Vagina (tissue), 2 donors: ENCODE measurements at places on chromosomes 3 and 15.

- H3K27me3 ChIP-seq, result no peaks in the 10 kb centered on the region
- no peak overlapping the region for H3K27ac ChIP-seq
- no peaks in the 10 kb centered on the region for H3K4me1 ChIP-seq
- H3K4me3 ChIP-seq, result no peak overlapping the region
- H3K36me3 ChIP-seq, result no peaks in the 10 kb centered on the region
These were observed 313.6 kb upstream of the LMCD1 start for GRCh38 chr3:8187996-8188395.

GRCh38 chr15:68576235-68576892 is 2.4 kb upstream of the CORO2B start:
- no peaks in the 10 kb centered on the region for H3K36me3 ChIP-seq
- DNase-seq, result no peak
- H3K4me3 ChIP-seq, result no peak overlapping the region
- no peaks in the 10 kb centered on the region for H3K27me3 ChIP-seq
- H3K27ac ChIP-seq, result no peak overlapping the region

GRCh38 chr3:168272343-168272985 is 176.7 kb upstream of the GOLIM4 start:
- H3K27me3 ChIP-seq, result no peaks in the 10 kb centered on the region
- no peak for DNase-seq
- H3K4me3 ChIP-seq, result no peak overlapping the region
- no peaks in the 10 kb centered on the region for H3K36me3 ChIP-seq
- no peak overlapping the region for H3K27ac ChIP-seq

DNA sequence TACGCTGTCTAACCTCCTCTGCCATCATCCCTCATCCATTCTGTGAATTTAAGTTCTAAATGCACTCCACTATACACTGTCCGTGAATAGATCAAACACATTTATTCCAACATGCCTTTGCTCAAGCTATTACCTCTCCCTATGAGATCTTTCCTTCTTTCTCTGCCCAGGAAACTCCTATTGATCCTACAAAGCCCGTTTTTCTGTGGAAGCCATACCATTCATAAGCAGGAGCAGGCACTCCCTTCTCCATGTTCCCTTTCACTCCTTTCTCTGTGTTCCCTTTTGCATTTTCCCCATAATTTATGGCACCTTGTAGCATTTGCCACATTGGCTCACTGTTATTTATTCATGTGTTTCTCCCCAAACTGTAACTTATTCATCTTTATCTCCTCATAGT is 501.6 kb downstream of the MAGI1 start:
- no peak overlapping the region for H3K4me3 ChIP-seq
- no peak for DNase-seq
- no peaks in the 10 kb centered on the region for H3K36me3 ChIP-seq

GRCh38 chr3:88632226-88632625 is 475.2 kb upstream of the EPHA3 start:
- no peaks in the 10 kb centered on the region for H3K4me1 ChIP-seq
- DNase-seq, result no peak
- no peaks in the 10 kb centered on the region for H3K36me3 ChIP-seq
- H3K27ac ChIP-seq, result no peak overlapping the region
- H3K4me3 ChIP-seq, result no peak overlapping the region
- H3K27me3 ChIP-seq, result no peaks in the 10 kb centered on the region

- H3K4me1 ChIP-seq, result peaks cover 53% of the 10 kb centered on the region
- H3K4me3 ChIP-seq, result no peak overlapping the region
- peak overlapping the region; percentile 79 for H3K27ac ChIP-seq
- H3K36me3 ChIP-seq, result no peaks in the 10 kb centered on the region
- H3K27me3 ChIP-seq, result no peaks in the 10 kb centered on the region
- DNase-seq, result no peak
These were observed 155.0 kb upstream of the BHLHE40 start for GRCh38 chr3:4823986-4824925.

DNA sequence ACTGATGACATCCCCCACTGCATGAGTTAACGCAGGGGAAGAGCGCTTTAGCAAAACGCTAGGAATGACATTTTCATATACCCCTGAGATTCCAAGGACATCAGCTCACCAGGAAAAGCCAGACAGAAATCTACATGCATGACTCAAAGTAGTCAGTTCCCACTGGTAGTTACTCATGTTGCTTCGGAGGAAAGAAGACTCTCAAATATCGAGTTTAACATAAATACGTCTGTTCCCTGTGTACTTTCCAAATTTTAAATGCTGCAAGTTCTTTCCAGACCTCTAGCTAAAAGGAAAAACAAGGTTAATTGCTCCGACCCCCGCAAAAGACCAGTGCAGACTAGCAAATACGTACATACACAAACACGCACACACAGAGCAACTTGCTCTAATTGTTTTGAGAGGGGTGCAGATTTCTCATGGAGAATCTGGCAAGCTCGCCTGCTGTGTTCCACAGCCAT is 115.4 kb upstream of the PRICKLE2 start:
- H3K4me1 ChIP-seq, result peaks cover 31% of the 10 kb centered on the region
- H3K27ac ChIP-seq, result peak overlapping the region; percentile 86
- H3K36me3 ChIP-seq, result no peaks in the 10 kb centered on the region
- no peak for DNase-seq
- H3K4me3 ChIP-seq, result no peak overlapping the region

- no peak overlapping the region for H3K4me3 ChIP-seq
- H3K27me3 ChIP-seq, result no peaks in the 10 kb centered on the region
- peaks cover 6% of the 10 kb centered on the region for H3K4me1 ChIP-seq
- no peak for DNase-seq
- H3K36me3 ChIP-seq, result no peaks in the 10 kb centered on the region
These were observed 25.1 kb downstream of the POLR2M start for GRCh38 chr15:57731530-57732103.

- no peak for DNase-seq
- no peak overlapping the region for H3K4me3 ChIP-seq
- H3K36me3 ChIP-seq, result no peaks in the 10 kb centered on the region
- peaks cover 27% of the 10 kb centered on the region for H3K4me1 ChIP-seq
These were observed 2.5 kb upstream of the LPP start for GRCh38 chr3:188151438-188151837.

GRCh38 chr3:27451842-27452241 is 32.3 kb downstream of the SLC4A7 start:
- no peak overlapping the region for H3K4me3 ChIP-seq
- no peak for DNase-seq
- no peak overlapping the region for H3K27ac ChIP-seq
- H3K4me1 ChIP-seq, result peaks cover 29% of the 10 kb centered on the region
- no peaks in the 10 kb centered on the region for H3K36me3 ChIP-seq

GRCh38 chr3:187257992-187258692 is 33.4 kb downstream of the MASP1 start:
- no peak overlapping the region for H3K27ac ChIP-seq
- no peaks in the 10 kb centered on the region for H3K36me3 ChIP-seq
- H3K27me3 ChIP-seq, result no peaks in the 10 kb centered on the region
- H3K4me1 ChIP-seq, result peaks cover 12% of the 10 kb centered on the region
- DNase-seq, result no peak

- H3K4me1 ChIP-seq, result no peaks in the 10 kb centered on the region
- H3K36me3 ChIP-seq, result no peaks in the 10 kb centered on the region
- H3K27me3 ChIP-seq, result no peaks in the 10 kb centered on the region
- DNase-seq, result no peak
- no peak overlapping the region for H3K27ac ChIP-seq
- no peak overlapping the region for H3K4me3 ChIP-seq
These were observed 14.3 kb downstream of the SLC28A1 start for GRCh38 chr15:84898761-84899160.

DNA sequence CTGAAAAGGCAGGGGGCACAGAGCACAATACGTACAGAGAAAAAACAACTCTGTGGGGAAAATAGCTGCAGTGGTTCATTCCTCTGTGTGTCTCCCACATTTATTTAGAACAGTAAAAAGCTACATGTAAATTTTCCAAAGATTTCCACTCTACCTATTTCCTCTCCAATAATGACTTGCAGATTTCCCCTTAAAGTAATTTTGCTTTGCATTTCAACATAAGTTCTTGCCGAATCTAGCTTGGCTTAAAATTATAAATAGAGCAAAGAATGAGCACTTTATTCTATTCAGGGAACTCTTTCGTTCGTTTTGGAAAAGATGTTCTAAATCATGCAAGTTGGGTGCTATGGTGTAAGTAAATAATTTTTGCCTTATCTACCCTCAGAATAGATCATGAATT is 58.2 kb upstream of the NR2E3 start:
- H3K4me1 ChIP-seq, result peaks cover 29% of the 10 kb centered on the region
- no peak overlapping the region for H3K4me3 ChIP-seq
- H3K27ac ChIP-seq, result no peak overlapping the region

GRCh38 chr3:161104561-161105551 is at the start of gene B3GALNT1:
TSS of gene B3GALNT1 (minus strand) at chr3:161105349. CDS start at chr3:161086754, 18,595 bp downstream.
- H3K27me3 ChIP-seq, result no peaks in the 10 kb centered on the region
- peaks cover 15% of the 10 kb centered on the region for H3K4me1 ChIP-seq
- H3K4me3 ChIP-seq, result peak within 1 kb of the TSS; percentile 68
- no peaks in the 10 kb centered on the region for H3K36me3 ChIP-seq

GRCh38 chr3:48426944-48427629 is 2.8 kb downstream of the PLXNB1 start:
- peaks cover 16% of the 10 kb centered on the region for H3K36me3 ChIP-seq
- H3K4me3 ChIP-seq, result peak overlapping the region; percentile 97
- peak overlapping the region; percentile 85 for H3K27ac ChIP-seq
- no peak for DNase-seq

DNA sequence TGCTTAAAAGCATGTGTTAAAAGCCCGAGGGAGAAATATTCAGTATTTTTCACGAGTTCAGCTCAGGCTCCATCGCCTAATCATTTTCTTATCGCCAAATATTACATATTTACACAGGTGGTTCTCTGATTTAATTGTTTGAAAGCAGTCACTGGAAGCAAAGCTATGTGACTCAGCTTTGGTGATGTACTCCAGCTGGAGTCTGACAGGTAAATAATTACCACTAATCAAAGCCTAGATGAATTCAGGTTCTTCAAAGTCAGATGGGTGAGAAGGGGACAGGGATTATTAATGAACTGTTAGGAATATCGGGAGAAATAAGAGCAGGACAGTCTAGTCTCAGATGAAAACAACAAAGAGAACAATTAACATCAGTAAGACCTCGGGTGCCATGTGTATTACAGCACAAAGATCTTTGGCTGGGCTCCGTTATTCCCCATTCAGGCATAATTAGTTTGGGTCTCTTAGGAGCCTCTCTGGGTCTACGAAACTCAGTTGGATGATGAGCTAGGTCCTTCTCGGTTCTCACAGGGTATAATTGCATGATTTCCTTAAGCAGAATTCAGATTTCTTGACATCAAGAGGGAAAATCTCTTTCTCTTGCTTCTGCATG is 331.7 kb upstream of the ADAMTS9 start:
- H3K27ac ChIP-seq, result peak overlapping the region; percentile 29
- no peaks in the 10 kb centered on the region for H3K36me3 ChIP-seq
- DNase-seq, result no peak
- H3K27me3 ChIP-seq, result no peaks in the 10 kb centered on the region
- H3K4me3 ChIP-seq, result no peak overlapping the region

DNA sequence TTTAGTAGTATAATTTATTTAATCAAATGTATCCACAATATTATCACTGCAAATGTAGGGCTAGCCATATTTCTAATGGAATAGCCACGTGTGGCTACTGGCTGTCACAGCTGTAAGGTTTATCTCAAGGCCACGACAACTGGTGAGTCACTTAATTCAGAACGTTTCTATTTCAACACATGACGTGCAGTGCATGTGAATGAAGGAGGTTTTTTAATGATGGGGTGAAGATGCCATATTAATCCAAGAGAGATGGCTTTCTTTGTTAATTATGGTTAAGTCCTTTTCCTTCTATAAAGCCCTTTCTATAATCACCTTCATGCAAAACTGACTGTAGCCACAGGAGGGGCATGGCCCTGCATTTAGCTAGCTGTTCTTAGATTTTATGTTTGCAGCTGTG is 212.0 kb downstream of the FEZF2 start:
- no peaks in the 10 kb centered on the region for H3K36me3 ChIP-seq
- no peak overlapping the region for H3K4me3 ChIP-seq
- H3K27ac ChIP-seq, result no peak overlapping the region
- H3K27me3 ChIP-seq, result no peaks in the 10 kb centered on the region

GRCh38 chr3:196024968-196025367 is 56.9 kb downstream of the TFRC start:
- H3K36me3 ChIP-seq, result no peaks in the 10 kb centered on the region
- no peaks in the 10 kb centered on the region for H3K4me1 ChIP-seq
- H3K4me3 ChIP-seq, result no peak overlapping the region
- DNase-seq, result no peak

DNA sequence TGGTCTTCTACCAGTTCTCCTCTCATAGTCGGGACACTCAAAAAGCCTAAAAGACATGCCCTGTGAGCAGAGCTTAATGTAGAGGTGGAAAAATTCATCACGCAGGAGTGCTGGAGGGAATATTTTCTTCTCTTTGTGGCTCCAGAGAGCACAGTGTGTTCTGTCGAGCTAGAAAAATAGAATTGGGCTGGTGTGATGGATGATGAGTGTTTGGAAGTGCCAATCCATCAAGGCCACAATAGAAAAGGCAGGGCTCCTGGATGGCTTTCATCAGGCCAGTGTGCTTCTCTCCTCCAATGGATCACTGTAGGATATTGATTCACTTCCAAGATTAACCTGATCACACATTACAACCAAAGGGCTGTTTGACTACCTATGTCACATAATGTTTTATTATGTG is 65.7 kb downstream of the CD47 start:
- no peak for DNase-seq
- H3K4me1 ChIP-seq, result peaks cover 9% of the 10 kb centered on the region
- H3K27ac ChIP-seq, result no peak overlapping the region
- no peaks in the 10 kb centered on the region for H3K27me3 ChIP-seq
- no peaks in the 10 kb centered on the region for H3K36me3 ChIP-seq
- H3K4me3 ChIP-seq, result no peak overlapping the region

GRCh38 chr3:53846134-53846850 is at the start of the genes CHDH and IL17RB:
TSS of gene CHDH (minus strand) at chr3:53846419. CDS start at chr3:53824008, 22,411 bp downstream.
TSS of gene IL17RB (plus strand) at chr3:53846568. CDS start at chr3:53846589, 21 bp downstream.
- no peaks in the 10 kb centered on the region for H3K36me3 ChIP-seq
- H3K27me3 ChIP-seq, result no peaks in the 10 kb centered on the region
- peaks cover 18% of the 10 kb centered on the region for H3K4me1 ChIP-seq
- peak within 1 kb of the TSS; percentile 70 for H3K27ac ChIP-seq

DNA sequence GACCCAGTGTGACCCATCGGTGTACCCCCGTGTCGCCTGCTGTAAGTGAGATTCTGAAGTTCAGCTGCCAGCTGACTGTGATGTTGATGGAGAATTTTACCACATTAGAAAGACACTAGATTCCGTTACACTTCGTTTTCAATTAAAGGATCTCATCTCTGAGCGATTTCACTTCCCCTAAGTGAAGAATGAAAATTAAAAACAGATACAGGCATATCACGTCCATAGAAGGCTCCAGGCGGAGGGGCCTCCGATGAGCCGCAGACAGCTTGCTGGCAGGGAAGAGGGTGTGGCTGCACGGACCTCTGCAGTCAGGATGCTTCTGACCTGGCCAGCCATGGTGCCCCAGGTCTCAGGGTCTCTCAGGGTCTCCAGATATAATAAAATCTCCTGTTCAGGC is 6.6 kb upstream of the CPN2 start:
- H3K27me3 ChIP-seq, result no peaks in the 10 kb centered on the region
- no peak for DNase-seq
- H3K4me1 ChIP-seq, result no peaks in the 10 kb centered on the region

DNA sequence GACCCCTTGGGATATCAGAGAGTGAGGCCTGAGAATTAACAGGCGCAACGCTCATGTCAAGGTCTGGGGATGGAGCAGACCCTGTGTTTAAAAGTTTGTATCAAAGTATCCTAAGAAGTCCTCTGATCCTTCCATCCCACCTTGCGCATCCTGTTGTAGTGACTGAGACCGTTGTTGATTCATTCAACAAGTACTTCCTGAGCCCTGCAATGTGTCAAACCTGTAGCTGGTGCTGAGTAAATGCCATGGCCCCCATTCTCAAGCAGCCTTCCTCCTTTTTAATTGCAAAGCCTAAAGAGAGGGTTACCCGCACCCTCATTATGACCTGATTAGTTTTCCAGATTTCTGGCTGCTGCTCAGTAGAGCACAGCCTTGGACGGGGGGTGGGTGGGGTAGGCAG is 46.4 kb downstream of the RPLP1 start:
- H3K36me3 ChIP-seq, result no peaks in the 10 kb centered on the region
- no peak overlapping the region for H3K4me3 ChIP-seq
- no peak overlapping the region for H3K27ac ChIP-seq
